ENCODE measurements at places on chromosomes 7 and 10.

- DNase-seq: no peak
These were observed 31.7 kb downstream of the MAGI2 start for GRCh38 chr7:79421751-79422150.

DNA sequence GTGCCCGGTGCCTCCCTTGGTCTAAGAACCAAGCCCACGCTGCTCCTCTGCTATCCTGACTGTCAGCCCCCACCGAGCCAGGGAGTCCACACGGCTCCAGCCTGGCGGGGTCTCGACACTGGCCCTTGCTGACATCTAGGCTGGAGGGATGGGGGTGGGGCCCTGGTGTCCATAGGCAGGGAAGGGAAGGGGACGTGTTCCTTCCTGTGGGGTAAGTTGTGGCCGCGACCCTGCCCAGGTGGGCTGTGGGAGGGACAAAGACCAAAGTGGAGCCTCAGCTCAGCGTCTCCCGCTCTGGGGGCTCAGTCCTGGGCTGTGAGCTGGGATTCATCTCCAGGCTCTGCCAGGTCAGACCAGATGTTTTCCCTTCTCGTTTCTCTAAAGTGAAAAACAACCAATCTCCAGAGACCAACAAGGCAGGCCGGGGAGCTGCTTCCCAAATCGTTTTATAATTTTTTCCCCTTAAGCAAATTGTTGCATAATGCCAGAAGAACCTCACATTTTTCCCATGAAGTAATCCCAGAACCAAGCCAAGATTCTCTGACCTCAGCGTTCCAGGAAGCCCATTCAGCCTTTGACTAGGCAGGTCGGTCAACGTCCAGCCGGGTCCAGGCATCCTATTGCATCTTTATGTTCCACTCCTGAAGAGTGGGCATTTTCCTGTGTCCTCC is 101.2 kb downstream of the RGS10 start:
- no peak for DNase-seq

DNA sequence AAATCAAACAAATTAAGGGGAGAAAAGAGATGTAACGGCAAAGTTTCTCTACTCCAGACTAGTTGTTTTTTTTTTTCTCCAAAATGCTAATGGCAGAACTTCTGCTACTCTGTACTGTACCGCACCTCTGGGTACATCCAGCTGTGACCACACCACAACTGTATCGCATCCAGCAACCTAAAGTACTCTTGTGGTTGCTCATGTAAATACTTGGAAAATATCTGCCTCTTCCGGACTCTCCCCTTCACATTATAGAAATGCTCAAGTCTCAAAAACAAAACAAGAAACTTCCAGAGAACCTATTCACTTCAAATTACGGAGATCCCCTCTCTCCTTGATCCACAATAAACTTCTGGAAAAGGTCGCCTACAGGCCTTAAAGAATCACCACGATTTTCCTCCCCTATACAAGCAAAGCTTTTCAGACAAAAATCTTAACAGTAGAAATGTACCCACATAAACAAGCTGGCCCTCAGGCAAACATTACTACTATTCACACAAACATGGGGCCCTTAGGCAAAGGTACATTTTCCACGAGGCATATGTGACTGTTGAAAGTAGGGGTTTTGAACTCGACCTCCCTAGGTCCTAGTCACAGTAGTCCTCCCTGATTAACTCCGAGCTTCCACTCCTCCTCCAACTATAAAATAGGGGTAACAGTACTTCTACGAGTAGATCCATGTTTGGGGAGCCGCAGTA is 222.9 kb upstream of the MKLN1 start:
- DNase-seq: no peak

DNA sequence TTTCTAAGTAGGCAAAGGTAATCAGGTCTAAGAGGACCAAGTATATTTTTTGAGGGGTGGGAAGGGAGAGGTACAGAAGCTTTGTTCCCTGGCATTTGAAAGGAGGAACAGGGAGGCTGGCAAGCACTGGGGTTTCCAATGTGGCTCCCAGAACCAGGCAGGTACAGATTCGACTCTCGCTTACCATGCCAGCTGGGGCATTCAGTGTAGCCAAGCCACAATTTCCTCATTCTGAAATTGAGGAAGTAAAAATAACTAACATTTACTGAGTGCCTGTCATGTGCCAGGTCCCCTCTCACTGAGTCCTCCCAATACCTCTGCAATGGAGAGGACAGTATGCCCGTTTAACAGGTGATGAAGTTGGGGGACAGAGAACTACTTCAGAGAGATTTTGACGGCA is 45.9 kb upstream of the BET1 start:
- no peak for DNase-seq

DNA sequence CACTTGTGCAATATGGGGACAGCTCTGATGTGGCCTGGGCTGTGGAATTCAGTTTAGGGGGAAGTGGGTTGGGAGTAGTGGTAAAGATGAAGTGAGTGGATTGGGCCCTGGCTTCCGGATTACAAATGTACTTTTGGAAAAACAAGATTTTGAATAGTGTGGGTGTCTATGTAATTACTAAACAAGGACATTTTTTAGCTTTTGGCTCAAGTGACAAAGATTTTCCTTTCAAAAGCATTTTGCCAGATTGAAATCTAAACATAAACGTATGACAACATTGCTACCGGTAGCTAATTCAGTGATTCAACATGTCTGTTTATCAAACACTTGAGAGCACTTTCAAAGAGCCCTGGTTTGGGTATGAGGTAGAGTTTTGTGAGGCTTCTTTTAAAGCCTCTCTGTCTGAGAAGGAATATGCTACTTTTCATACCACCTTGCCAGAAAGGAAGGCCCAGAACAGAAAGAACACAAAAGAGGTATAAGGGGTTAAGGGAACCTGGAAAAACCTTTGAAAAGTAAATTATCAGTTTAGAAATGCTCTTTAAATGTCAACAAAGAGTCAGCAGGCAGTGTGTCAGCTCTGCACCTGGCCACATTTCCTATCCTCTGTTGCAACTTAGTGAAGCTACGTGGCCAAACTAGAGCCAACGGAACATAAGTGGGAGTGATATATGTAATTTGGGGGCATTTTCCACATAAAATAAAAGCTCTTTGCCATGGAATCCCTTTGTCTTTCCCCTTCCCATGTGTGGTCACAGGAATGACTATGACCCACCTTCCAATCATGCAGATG is 516.1 kb downstream of the NRG3 start:
- DNase-seq: no peak

GRCh38 chr10:55897490-55897921 is 463.6 kb downstream of the ZWINT start:
- no peak for DNase-seq

- DNase-seq: no peak
These were observed 28.6 kb downstream of the MACC1 start for GRCh38 chr7:20188567-20188966.

DNA sequence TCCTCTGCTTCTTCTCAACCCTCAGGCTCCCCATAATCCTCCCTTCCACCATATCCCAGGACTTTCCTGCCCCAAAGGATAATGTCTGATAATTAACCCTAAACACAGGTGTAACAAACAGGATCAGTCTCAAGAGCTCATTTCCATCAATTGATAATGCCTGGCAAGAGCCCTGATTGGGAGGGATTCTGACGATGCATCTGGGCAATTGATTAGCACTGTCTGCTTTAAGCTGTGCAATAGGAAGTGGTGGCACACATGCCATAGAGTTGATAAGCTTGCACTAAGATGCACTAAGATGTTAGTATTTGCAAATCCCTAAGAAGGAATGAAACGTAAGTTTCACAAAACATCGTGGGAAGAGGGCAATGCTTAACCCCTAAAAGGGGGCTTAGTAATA is 27.4 kb upstream of the EGR2 start:
- no peak for DNase-seq

DNA sequence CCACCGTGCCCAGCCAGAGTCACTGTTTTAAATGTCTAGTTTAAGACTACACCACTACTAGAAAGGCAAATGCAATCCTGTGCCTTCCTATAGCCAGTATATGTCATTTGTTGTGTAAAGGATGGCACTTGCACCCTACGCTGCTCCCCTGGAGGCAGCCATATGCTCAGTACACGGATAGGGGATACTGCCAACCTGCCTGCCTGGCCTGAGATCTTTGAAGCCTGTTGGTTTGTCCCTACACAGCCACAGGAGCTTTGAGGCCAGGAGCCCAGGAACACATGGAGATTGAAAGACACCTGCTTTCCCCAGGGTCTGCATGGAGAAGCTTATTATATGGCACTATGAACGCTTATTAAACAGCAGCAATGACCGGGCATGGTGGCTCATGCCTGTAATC is 2.3 kb upstream of the SCRN1 start:
- DNase-seq: no peak

- DNase-seq: no peak
These were observed 19.2 kb upstream of the TTYH3 start for GRCh38 chr7:2612445-2613097.

- peak; percentile 75 for DNase-seq
These were observed at the start of gene AP3M1 for GRCh38 chr10:74150204-74150989. AP3M1 (minus strand) TSS chr10:74150828; CDS start chr10:74138379, 12,449 bp downstream.

DNA sequence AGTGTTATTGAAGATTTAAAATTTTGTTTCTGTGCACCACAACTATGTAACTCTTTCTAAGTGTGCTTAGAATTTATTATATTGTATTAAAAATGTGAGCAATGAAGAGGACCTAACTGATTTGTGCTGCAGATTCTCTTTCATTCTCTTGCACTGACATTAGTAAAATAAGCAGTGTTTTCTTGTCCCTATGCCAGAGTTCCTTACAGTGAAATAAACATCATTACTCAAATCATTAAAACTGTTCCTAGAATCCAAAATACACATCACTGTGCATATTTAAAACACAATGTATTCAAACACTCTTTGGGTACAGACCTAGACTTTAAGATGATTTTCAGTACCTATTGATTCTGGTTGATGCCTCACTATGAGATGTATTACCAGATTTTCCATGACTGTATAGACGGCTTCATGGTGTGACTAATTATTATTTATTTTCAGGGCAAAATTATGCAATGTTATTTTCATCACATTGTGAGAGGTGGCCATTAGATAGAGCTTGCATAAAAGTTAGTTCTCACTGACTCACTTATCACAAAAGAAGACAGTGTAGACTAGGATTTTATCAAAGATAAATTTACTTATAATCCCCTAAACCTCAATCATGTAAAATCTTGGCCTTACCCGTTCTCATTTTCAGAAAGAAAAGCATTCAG is 93.4 kb downstream of the PTPRZ1 start:
- DNase-seq: no peak

DNA sequence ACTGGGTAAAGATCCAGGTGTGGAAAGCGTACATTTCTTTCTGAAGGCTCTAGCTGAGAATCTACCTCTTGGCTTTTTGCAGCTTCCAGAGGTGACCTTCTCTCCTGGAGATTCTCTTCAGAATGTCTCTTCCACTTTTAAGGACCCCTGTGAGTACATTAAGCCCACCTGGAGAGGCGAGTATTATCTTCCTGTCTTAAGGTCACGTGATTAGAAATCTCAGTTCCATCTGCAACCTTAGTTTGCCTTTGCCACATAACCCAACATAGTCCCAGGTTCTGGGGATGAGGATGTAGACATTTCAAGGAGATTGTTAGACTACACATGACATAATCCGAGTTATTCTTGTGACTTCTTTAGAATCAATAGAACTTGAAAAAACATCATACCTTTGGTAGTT is 665.5 kb upstream of the POM121L12 start:
- DNase-seq: no peak

DNA sequence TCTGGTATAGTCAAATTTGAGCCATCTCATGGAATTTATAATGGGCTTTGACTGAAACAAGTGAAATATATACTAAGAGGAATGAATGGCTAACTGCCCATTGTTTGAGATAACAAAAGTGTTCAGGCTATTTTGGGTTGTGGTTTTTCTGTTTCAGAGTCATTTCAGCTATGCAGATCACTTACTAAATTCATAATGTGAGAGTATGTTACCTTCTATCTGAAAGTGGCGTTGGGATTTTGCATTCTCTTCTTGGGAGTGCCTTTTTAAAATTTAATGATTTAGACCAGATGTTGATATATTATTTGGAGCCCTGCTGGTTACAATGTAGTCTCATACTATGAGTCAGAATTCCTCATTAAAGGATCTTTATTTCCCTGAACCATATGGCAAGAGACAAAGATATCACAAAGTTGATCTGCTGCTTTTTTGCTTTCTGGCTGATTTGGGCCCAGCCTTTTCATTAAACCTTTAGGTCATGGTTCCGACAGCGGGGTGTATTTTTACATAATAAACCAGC is 10.4 kb downstream of the VCL start:
- no peak for DNase-seq

Data from activated naive CD4-positive, alpha-beta T cell treated with anti-CD3 and anti-CD28 coated beads, Interleukin-2, amount 50 U/mL, for 72 hours (primary cell).